T-helper 17 cell (primary cell): ENCODE measurements at places on chromosomes 5 and 9.

GRCh38 chr9:27152405-27152718 lies 43.3 kb downstream of the TEK start:
- DNase-seq: no peak

GRCh38 chr9:133924453-133924852 lies 67.7 kb downstream of the VAV2 start:
- no peak for DNase-seq

GRCh38 chr9:108188976-108189375 lies 666.8 kb downstream of the ACTL7B start:
- no peak for DNase-seq

DNA sequence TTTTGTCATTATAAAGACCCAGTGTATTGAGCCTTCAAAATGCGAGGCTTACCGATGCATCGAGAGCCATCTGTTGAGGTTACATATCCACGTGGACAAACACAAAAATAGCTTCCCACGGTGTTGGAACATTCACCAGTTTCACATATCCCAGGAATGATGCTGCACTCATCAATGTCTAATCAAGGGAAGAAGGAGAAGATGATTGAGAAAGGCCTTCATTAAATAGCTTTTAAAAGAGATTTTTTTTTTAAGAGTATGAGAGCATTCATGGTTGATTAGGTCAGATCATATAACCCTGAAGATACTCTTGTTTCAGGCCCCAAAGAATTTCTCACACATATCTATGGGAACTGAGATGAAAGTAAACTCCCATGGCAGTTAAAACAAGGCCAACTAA lies 129.4 kb downstream of the FBN2 start:
- no peak for DNase-seq

DNA sequence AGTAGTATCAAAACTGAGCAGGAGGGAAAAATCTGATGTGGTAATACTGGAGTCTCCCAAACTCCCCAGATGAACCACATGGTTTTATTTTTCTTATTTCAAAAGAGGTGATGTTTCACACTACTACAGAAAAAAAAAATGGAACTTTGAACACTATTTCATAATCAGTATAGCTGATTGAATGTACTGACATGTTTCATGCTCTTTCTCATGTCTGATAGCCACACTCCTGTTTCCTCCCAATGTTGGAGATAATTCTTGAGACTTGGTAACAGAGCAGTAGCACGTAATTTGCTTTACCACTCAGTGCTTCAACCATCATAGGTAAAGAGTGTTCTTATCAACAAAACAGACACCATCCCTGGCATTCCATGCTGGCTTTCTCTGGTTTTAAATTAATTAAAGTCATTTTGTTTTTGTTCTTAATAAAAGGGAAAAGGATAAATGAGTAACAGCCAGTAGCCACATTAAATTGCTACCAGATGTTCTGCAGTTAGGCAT lies 85.2 kb downstream of the MUSK start:
- DNase-seq: no peak

GRCh38 chr5:97420646-97421045 lies 237.6 kb upstream of the RIOK2 start:
- no peak for DNase-seq

- DNase-seq: no peak
These were observed 815.5 kb downstream of the TLE1 start for GRCh38 chr9:80873861-80874260.

GRCh38 chr9:84261070-84261746 lies 79.3 kb downstream of the SLC28A3 start:
- DNase-seq: peak; percentile 13

GRCh38 chr9:136358888-136359287 lies 4.7 kb downstream of the DNLZ start:
- DNase-seq: no peak

DNA sequence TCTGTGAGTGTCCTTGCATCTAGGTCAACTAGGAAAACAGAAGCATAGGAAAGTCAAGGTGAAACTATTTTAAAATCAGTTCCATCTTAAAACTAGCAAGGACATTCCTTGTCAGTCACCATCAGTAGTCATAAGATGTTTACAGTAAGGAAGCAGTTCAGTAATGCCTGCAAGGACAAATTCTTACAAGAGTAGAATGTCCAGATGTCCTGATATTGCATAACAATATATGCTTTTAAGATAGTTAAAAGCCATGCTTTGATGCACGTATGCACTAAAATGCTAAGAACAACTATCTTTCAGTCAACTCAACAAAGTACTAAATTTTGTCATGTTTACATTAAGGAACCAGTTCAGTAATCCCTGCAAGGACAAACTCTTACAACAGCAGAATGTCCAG lies 11.3 kb upstream of the SVEP1 start:
- no peak for DNase-seq

- no peak for DNase-seq
These were observed 27.0 kb downstream of the CDKN2A start for GRCh38 chr9:21967169-21967568.

- no peak for DNase-seq
These were observed 71.8 kb downstream of the EFNA5 start for GRCh38 chr5:107598958-107599357.

DNA sequence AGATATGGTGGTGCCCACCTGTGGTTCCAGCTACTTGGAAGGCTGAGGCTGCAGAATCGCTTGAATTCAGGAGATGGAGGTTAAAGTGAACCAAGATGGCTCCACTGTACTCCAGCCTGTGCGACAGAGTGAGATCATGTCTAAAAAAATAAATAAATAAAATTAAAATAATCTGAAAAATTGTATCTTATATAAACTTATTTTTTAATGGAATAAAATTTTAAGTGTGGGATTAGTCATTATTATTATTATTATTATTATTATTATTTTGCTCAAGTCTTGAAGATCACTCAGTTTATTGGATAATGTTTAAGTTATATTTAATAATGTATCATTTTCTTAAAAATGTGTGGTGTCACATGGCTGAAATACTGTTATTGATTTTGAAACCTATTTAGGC lies 688.0 kb upstream of the COX7C start:
- DNase-seq: no peak

DNA sequence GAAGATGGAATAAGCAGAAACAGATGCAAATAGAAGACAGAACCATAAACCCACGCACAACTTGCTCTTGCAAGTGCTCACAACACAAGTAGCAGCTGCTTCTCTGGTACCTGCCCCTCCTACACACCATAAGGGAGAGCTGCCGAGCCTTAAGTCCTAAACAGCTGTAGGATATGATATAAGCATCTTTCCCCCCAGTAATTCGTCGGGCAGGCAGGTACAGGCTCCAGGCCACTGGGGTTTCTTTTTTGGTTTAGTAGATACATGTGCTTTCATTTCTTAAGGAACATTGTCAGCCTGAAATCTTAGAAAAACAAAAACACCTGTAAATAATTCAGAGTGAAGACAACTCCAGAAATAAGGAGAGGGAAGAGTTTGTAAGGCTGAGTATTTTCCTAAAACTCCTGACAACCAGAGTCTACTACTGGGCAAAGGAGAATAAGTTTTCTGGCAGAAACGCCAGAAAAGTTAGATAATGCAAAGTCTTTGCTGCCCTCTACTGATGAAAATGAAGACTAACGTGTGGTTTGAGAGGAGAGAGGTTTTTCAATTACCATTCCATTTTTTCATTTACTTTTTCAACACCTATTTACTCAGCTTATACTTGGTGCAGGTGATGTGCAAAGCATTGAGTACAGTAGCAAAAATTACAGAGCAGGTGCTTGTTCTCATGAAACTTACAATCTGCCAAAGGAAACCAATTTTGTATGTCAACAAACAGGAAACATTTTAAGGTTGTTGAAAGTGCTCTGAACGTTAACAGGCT lies 20.1 kb upstream of the TCERG1 start:
- no peak for DNase-seq

DNA sequence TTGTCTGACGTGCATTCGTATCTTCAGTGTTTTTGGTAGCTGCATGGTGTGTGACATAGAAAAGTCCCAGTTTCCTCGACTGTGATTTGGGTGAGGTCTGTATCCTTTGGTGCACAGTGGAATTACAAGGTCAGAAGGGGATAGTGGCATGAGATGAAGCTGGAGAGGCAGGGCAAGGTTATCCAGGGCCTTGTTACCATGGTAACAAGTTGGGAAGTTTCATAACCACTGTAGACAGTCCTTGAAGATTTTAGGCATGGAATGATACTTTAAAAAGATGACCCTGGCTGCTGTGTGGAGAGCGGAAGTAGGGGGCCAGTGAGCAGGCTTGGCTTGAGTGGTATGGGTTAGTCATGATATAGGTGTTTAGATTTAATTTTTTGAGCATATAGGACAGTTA lies 11.9 kb downstream of the EHMT1 start:
- DNase-seq: no peak

- no peak for DNase-seq
These were observed 13.3 kb downstream of the REXO4 start for GRCh38 chr9:133404454-133405002.

GRCh38 chr5:102713278-102713677 lies 41.8 kb upstream of the PAM start:
- DNase-seq: no peak

GRCh38 chr5:126370796-126371718 lies 52.2 kb upstream of the GRAMD2B start:
- DNase-seq: no peak

- no peak for DNase-seq
These were observed 225.8 kb upstream of the DAPK1 start for GRCh38 chr9:87271696-87272477.

GRCh38 chr9:127076860-127077643 lies 45.4 kb downstream of the ANGPTL2 start:
- no peak for DNase-seq

DNA sequence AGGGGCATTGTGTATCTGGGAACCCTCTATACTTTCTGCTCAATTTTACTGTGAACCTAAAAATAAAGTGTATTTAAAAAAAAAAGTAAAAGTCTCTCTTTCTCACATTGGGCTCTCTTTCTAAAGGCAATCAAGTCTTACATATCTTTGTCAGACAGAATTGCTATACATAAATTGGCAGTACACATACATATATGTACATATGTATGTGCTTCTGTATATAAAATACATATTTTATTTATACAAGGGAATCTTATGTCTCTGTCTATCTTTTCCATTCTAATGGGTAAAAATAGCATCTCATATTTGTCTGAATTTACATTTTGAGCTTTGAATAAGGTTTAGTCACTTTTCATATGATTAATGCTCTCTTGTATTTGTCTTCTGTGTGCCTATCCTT lies 348.8 kb downstream of the SPATA31D1 start:
- no peak for DNase-seq

GRCh38 chr9:123941524-123942070 lies 11.7 kb upstream of the DENND1A start:
- no peak for DNase-seq

DNA sequence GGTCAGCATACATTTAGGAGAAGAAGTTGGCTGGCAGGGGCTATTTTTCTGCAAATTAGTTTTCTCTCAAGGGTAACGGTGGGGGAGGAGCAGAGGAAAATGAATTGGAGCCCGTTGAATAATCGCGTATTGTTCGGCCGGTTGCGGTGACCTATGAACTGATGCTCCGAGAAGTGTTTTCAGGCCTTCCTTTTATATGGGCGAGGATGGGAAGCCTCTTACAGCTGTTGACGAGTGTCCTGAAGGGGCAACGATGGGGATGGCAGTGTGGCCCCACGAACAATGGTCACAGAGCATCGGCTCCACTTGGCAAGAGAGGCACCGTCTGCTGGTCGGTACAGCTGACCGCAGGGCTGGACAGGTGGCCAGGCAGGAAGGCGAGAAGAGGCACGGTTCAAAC lies 400.7 kb downstream of the ZSWIM6 start:
- DNase-seq: no peak

DNA sequence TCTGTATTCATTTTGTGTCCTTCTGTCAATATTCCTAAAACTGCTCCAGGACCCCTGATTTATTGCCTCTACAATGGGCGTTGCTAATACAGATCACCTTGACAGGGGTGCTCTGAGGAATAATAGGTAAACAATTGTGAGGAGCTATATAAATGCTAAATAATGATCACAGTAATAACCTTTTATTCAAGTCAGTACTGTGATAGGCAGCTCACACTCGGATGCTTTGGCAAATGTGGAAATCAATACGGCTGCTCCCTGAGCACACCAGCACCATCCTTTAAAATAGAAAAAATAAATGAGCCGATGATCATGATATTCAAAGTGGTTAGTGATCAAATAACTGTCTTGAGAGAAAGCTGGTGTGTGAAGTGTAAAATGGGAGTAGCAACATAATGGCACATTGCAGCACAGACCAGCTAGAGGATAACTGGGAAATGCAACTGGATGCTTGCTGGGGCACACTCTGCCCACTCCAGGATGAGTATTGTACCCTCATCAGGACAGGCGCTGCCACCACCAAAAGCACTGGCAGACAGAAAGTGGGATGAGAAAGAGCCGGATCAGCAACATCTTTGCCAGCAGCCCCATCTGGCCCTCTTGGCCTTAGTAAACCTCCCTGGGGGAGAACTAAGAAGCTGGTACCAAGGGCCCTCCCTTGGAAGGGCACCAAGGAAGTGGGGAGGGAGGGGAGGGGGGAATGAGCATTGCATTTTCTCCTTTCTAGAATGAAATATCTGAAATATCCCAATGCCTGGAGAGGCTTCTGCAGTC lies 69.4 kb upstream of the SPATA31D4 start:
- DNase-seq: no peak

DNA sequence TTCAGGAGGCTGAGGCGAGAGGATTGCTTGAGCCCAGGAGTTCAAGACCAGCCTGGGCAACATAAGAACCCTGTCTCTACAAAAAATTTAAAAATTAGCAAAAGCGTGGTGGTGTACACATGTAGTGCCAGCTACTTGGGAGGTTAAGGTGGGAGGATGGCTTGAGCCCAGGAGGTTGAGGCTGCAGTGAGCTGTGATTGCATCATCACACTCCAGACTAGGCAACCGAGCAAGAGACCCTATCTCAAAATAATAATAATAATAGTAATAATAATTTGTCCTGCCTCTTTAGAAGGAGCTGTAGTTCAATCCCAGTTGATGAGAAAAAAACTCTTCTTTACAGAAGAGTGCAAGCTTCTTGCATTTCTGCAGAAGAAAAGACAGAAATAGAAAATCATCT lies 10.0 kb upstream of the CD74 start:
- DNase-seq: no peak

GRCh38 chr9:132199056-132199455 lies 37.2 kb downstream of the NTNG2 start:
- DNase-seq: no peak

- DNase-seq: no peak
These were observed 3.1 kb upstream of the DOCK8 start for GRCh38 chr9:211557-211956.

DNA sequence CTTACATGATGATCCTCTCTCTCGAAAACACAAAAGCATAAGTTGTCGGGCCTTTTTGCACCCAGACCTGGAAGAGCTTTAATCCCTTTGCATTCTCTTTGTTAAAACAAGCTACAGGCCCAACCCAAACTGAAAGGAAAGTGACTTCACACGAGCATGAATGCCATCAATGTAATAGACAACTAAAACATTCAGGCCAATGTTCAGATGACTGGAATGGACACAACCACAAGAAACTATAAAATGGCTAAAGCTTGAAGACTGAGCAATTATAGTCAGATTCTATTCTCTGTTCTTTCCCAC lies 45.5 kb downstream of the RFX3 start:
- no peak for DNase-seq

GRCh38 chr5:43401827-43402226 lies 10.4 kb downstream of the CCL28 start:
- DNase-seq: no peak
